ENCODE measurements at places on chromosomes 5 and 9. TPM values are rescaled to one million over a fixed set of nuclear protein-coding genes. Genes with fewer than 3 reads are reported as not detected.

Gene TEX53
- not detected for polyA plus RNA-seq

Gene SRD5A1
- 20.1 TPM for polyA plus RNA-seq

Gene CCDC152
- polyA plus RNA-seq: 6.5 TPM

Gene RNF183
- 0.49 TPM for polyA plus RNA-seq

Gene C5orf34
- polyA plus RNA-seq: 9.7 TPM

Gene DDX4
- 0.34 TPM for polyA plus RNA-seq

Gene CDKN2B-AS1
- polyA plus RNA-seq: 0.44 TPM

Gene GPR150
- 0.35 TPM for polyA plus RNA-seq

Gene SPATA31A7
- polyA plus RNA-seq: not detected

Gene IFNK
- not detected for polyA plus RNA-seq

Gene FOXD4L5
- polyA plus RNA-seq: 0.20 TPM

Gene NOXA1
- 14.9 TPM for polyA plus RNA-seq

Gene EGFL7
- polyA plus RNA-seq: 50.9 TPM

Gene ANKRD31
- polyA plus RNA-seq: 0.15 TPM

Gene SEMA5A
- 12.9 TPM for polyA plus RNA-seq

Gene MYMK
- not detected for polyA plus RNA-seq

Gene DTWD2
- 6.8 TPM for polyA plus RNA-seq

Gene TMOD1
- polyA plus RNA-seq: 219 TPM

Gene TOPORS
- polyA plus RNA-seq: 18.6 TPM

Gene PCDHGA7
- not detected for polyA plus RNA-seq

Gene IL3
- not detected for polyA plus RNA-seq

Gene SLCO6A1
- 0.32 TPM for polyA plus RNA-seq

Gene SLC36A3
- not detected for polyA plus RNA-seq

Gene CCNO
- 0.72 TPM for polyA plus RNA-seq

Gene BARHL1
- polyA plus RNA-seq: not detected

Measured in cardiac muscle cell (in vitro differentiated cells and primary cell).